Activated CD8-positive, alpha-beta memory T cell treated with anti-CD3 and anti-CD28 coated beads for 4 hours (primary cell): ENCODE measurements at places on chromosomes 1 and 21.

DNA sequence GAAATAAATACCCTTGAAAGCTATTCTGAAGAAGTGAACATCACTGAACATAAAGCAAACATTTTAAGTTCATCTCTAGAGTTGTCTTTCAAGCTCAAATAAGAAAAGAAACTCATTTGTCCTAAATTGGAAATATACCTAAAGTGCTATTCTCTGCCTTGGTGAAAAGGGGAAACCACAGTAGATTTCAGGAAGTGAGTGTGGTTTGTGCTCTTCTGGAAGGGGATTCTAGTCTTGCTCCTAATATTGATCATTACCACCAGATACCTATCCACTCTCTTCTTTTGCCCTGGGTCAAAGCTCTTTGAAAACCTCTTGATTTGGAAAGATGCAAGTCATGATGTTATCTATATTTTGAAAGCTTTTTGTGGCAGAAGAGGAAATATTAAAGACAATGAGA lies 798.1 kb downstream of the ADGRL2 start:
- DNase-seq, result no peak

DNA sequence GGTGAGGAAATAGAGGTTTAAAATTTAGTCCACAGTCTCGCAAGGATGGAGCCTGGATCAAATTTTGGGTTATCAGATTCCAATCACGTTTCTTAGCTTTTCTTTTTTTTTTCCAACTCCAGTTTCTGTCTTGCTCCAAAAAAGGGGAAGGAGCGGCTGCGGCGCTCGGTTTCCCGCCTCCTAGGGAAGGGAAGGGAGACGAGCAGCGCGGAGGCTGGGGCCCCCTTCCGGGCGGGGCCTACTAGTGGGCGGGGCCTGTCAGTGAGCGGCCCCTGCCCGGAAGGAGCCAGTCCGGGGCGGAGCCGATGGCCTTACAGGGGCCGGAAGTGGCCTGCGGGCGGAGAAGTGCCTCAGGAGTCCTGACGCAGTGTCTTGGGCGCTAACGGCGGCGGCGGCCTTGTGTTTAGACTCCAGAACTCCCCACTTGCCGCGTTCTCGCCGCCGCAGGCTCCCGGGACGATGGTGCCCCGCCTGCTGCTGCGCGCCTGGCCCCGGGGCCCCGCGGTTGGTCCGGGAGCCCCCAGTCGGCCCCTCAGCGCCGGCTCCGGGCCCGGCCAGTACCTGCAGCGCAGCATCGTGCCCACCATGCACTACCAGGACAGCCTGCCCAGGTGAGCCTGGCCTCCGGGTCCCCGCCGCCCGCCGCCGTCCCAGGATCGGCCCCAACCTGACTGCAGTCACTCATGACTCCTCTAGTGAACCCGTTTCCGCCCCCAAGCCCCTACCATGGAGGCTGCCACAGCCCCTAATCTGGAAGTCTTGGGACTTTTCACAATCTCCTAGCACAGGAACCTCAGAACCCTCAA lies at the start of gene CPT2:
Gene CPT2 (plus strand): TSS at position 340 of the 806 bp plus-strand sequence. CDS start 120 bp downstream, at position 460.
- peak; percentile 78 for DNase-seq

DNA sequence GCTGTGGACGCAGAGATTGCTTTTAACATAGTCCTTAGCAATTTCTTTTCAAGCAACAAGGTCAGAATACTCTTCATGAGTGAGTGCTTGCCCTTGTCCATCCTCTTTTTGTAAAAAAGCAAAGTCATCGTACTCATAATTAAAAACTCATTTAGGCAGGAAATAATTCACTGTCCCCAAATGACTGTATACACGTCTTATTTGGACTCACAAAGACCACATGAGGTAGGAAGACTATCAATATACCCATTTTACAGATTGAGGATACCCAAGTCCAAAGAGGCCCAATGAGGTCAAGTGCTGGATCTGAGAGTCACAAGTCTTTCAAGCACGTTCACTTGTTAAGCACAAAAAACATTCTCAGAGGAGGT lies 13.2 kb downstream of the ITPKB start:
- DNase-seq, result no peak

DNA sequence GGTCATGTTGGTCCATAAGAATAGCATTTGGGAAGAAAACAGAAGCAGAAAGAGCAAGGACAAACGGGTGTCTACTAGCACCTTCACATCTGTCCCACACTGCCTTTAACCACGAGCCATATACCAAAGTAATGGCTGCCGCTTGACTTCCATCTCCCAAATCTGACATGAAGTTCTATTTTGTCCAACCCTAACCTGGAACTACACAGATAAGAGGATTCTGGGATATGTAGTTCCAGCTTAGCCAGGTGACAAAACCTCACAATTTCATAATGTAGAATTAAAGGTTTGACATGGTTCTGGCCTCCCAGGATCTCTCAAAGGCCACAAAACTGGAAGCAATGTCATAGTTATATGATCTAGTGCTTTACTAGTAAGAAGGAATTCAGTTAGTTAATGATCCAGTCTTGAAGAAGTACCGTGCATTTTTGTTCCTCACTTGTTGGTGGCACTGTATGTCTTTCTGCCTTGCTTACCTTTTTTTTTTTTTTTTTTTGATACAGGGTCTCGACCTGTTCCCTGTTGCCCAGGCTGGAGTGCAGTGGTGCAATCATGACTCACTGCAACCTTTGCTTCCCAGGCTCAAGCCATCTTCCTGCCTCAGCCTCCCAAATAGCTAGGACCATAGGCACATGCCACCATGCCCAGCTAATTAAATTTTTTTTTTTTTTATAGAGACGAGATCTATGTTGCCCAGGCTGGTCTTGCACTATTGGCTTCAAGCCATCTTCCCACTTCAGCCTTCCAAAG lies 17.5 kb downstream of the PTGFRN start:
- no peak for DNase-seq

DNA sequence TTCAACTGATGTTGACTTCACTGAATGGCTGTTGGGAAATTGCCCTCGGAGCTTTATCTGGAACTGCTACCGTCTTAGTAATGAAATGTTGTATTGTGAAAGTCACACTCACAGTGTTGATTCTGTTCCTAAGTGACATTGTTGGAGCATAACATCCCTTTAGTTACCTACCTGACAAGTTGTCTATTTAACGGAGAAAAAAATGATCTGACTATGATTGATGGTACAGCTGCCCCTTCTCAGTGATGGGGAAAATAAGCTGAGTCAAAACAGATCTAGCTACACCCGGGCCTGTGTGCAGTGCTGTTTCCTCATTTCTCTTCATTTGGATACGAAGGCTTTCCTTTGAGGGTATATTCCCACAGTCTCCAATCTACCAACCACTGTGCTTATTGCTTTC lies 472.3 kb upstream of the BRINP3 start:
- DNase-seq, result no peak

DNA sequence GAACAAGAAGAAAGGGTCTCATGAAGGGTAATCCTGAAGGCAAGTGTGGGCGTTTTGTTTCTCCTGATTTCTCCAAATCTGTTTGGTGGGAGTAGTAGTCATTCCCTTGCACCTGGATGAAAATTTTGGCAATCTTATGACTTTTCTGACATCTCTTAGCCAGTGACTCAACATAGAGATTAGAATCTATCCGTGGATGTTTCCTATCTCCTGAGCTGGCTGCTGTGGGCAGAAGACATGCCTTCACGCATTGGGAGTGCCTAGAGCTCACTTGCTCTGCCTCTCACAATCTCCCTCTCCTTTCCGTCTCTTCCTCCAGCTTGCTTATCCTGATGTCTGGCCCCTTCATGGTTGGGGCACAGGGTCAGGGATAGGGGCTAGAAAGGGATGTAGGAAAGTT lies 174.2 kb upstream of the NFIA start:
- no peak for DNase-seq

- no peak for DNase-seq
These were observed 16.5 kb downstream of the TTC34 start for GRCh38 chr1:2784854-2785630.

DNA sequence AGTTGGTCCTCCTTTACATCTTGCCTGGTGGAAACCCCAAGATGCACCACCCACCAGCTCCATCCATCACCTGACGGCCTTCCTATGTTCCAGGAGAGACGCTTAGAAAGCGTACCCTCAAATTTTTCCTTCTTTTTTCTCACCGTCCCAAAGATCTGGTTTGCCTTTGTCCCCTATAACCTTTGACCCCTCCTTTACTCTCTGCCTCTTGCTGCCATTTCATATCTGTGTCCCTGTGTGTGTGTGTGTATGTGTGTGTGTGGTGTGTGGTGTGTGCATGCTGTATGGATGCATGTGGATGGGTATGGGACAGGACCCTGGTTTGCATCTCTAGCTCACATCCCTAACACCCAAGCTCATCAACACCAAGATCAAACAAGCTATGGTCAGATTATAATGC lies 22.2 kb upstream of the IPO9 start:
- DNase-seq, result no peak

- no peak for DNase-seq
These were observed 10.5 kb downstream of the TENT5C start for GRCh38 chr1:117616356-117616755.

- DNase-seq, result no peak
These were observed 216.1 kb downstream of the USH2A start for GRCh38 chr1:216207154-216207553.

DNA sequence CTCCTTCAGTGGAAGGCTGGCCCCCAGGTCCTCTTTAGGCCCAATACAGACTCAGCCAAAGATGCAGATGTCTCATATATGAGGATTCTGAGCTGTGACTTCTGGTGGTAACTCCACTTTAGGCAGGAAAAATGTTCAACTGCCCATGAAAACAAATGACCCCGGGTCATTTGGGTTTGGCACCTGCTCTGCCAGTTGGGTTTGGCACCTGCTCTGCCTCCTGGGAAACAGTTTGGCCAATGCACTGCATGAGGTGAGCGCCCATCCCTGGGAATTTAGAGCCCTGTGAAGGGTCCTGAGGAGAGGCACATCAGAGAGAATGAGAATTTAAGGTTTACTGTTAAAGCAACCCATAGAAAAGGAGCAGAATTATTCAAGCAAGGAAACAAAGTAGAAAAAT lies 45.3 kb downstream of the B3GALT5 start:
- no peak for DNase-seq

- no peak for DNase-seq
These were observed 10.6 kb upstream of the SPSB1 start for GRCh38 chr1:9281908-9282695.

- no peak for DNase-seq
These were observed 87.4 kb upstream of the ERRFI1 start for GRCh38 chr1:8113262-8114220.

- DNase-seq, result no peak
These were observed 54.0 kb downstream of the IL12RB2 start for GRCh38 chr1:67361641-67362040.

- no peak for DNase-seq
These were observed 611 bp upstream of the ZSWIM5 start for GRCh38 chr1:45206808-45207623.

GRCh38 chr1:56034847-56035481 lies 544.4 kb downstream of the PLPP3 start:
- DNase-seq, result no peak

DNA sequence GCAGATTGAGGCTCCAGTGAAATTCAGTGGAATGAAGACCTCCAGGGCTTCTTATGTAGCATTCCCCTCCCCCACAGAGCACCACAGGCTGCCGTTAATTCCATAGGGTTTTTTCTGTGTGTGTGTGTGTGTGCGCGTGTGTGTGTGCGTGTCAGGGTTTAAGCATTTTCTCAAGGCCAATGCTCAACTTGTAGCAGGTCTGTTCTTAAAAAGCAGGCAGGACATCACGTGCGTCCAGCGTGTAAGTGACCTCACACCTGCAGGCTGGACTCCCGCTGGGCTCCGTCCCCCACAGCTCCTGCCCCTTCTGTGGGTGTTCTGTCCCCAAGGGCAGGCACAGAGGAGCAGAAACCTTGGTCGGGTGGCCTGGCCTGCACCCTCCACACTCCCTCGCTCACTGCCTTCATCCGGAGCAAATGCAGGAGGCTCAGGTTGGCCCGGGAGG lies 5.3 kb downstream of the PRDM16 start:
- no peak for DNase-seq

GRCh38 chr1:5329068-5329739 lies 663.0 kb downstream of the NPHP4 start:
- no peak for DNase-seq
